ENCODE measurements at places on chromosomes 13 and 19.

GRCh38 chr19:44722131-44723121 lies 23.5 kb downstream of the CEACAM16 start:
- no peak for DNase-seq

- no peak for DNase-seq
Measured at GRCh38 chr19:20247016-20247683, 80.1 kb downstream of the ZNF486 start.

- DNase-seq, result no peak
Measured at GRCh38 chr19:47446534-47447469, 24.9 kb downstream of the SLC8A2 start.

DNA sequence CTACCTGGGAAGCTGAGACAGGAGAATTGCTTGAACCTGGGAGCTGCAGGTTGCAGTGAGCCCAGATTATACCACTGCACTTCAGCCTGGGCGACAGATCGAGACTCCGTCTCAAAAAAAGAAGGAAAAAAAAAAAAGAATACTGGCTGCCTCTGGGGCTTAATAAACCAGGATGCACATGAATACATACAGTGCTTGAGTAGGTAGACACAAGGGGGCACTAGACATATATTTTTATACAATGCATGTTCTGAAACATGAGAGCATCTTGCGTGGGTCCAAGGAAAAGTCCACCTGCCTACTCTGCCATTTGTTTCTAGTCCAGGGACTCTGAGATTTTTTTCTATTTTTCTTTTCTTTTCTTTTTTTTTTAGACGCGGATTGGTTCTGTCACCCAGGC lies 31.2 kb downstream of the KEAP1 start:
- no peak for DNase-seq

- no peak for DNase-seq
Measured at GRCh38 chr13:96338030-96338429, 248.1 kb downstream of the HS6ST3 start.

DNA sequence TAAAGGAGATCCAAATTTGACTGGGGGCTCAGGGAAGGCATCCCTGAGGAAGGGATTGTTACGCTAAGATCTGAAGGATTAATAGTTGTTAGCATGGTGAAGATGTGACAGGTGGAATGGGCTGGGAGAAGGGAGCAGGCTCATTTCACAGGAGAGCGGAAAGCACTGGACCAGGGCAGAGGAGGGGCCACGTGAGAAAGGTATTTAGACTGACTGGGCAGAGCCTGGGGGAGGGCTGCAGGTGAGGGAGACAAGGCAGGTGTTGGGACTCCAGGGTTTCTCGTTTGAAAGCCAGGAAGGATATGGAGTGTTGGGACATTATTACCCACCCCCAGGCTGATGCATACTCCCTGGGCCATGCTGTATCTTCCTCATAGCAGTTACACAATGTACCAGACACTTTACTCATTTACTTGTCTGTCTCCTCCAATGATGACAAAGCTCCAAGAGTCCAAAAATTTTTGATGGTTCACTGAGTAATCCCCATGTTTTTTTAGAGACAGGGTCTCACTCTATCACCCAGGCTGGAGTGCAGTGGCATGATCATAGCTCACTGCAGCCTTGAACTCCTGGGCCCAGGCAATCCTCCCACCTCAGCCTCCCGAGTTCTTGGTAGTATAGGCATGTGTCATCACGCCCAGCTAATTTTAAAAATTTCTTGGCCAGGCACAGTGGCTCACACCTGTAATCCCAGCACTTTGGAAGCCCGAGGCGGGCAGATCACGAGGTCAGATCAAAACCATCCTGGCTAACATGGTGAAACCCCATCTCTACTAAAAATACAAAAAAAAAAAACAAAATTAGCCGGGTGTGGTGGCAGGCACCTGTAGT lies 2.3 kb downstream of the TRAPPC6A start:
- no peak for DNase-seq

DNA sequence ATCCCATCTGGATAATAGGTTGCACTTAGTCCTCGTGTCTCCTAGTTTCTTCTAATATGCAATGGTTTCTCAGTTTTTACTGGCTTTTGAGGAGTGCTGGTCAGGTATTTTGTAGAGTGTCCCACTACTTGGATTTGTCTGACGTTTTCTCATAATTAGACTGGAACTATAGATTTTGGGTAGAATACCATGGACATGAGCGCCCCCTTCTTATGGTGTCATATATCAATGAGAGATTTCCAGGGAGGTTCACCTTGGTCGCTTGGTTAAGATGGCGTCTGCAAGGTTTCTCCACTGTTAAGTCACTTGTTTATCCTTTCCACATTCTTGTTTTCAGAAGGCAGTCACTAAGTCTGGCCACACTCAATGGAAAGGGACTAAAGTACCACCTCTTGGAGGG lies 6.7 kb downstream of the SOHLH2 start:
- DNase-seq, result no peak

DNA sequence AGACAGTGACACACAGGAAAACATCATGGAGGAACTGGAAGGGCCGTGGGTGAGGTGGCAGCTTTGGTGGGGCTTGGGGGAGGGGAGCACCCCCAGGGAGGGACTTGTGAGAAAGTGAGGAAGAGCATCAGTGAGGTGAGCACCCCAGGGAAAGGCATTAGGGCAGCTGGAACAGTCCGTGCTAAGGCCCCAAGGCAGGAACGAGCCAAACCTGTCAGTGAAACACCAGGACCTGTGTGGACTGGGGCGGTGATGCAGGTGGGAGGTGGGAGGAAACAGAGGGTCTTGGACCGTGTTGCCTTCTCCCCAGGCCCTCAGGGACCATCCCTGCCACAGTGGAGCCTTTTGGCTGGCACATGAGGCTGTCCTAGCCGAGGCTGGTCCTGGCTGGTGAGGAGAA lies 17.3 kb upstream of the SLC7A10 start:
- DNase-seq, result no peak

GRCh38 chr13:43725460-43725859 lies 61.3 kb downstream of the ENOX1 start:
- DNase-seq, result no peak

DNA sequence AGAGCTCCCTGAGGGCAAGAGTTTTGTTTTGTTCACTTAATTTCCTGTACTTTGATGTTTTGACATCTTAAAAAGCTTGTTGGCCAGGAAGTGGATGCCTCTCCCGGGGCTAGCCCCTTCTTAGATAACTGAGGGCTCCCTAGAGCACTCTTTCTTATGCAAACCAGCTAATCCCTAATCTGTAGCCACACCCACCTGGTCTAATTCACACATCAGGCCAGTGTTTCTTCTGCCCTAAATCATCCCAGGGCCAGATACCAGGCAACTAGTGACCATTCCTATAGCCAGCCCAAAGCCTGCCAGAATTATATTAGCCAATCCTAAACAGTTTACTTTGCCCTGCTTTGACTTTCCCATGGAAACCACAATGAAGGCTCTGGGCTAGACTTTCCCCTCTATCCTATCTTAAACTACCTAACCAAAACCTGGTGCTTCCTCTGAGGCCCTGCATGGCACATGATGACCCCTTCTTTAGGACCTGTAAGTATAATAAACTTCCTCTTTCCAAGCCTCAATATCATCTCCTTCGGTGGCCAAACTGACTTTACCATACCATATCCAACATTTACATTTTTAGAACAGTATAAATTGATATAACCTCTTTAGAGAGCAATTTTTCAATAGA lies 24.8 kb downstream of the WBP4 start:
- DNase-seq, result no peak

DNA sequence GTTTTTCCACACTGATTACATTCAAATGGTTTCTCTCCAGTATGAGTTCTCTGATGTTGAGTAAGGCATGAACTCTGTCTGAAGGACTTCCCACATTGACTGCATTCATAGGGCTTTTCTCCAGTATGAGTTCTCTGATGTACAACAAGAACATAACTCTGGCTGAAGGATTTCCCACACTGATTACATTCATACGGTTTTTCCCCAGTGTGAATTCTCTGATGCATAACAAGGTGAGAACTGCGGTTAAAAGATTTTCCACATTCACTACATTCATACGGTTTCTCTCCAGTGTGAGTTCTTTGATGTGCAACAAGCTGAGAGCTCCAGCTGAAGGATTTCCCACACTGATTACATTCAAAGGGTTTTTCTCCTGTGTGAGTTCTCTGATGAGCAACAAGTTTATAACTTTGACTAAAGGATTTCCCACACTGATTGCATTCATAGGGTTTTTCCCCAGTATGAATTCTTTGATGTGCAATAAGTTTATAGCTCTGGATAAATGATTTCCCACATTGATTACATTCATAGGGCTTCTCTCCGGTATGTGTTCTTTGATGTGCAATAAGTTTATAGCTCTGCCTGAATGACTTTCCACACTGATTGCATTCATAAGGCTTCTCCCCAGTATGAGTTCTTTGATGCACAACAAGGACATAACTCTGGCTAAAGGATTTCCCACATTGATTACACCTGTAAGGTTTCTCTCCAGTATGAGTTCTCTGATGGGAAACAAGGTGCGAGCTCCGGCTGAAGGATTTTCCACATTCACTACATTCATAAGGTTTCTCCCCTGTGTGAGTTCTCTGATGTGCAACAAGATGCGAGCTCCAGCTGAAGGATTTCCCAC lies 23.5 kb downstream of the ZNF180 start:
- no peak for DNase-seq

GRCh38 chr13:42047561-42048341 lies 697 bp upstream of the DGKH start:
- DNase-seq, result no peak

GRCh38 chr19:32254509-32254890 lies 90.9 kb upstream of the ZNF507 start:
- no peak for DNase-seq

GRCh38 chr19:3285647-3286176 lies 61.3 kb downstream of the CELF5 start:
- no peak for DNase-seq

- no peak for DNase-seq
Measured at GRCh38 chr13:29676941-29677452, 81.5 kb upstream of the SLC7A1 start.

DNA sequence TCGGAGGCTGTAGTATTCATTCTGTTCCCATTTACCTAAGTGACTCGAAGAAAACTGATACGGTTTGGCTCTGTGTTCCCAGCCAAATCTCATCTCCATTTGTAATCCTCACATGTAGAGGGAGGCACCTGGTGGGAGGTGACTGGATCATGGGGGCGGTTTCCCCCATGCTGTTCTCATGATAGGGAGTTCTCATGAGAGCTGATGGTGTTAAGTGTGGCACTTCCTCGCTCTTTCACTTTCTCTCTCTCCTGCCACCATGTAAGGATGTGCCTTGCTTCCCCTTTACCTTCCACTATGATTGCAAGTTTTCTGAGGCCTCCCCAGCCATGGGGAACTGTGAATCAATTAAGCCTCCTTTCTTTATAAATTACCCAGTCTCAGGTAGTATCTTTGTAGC lies 23.5 kb downstream of the SLAIN1 start:
- DNase-seq, result no peak
